ENCODE measurements at places on chromosomes 7 and 10.

GRCh38 chr10:49610114-49610457 lies at the start of gene SLC18A3:
TSS of gene SLC18A3 (plus strand) at chr10:49610310. CDS start at chr10:49610741, 431 bp downstream.
- DNase-seq = no peak

GRCh38 chr10:26464632-26465280 lies 26.6 kb downstream of the APBB1IP start:
- no peak for DNase-seq

DNA sequence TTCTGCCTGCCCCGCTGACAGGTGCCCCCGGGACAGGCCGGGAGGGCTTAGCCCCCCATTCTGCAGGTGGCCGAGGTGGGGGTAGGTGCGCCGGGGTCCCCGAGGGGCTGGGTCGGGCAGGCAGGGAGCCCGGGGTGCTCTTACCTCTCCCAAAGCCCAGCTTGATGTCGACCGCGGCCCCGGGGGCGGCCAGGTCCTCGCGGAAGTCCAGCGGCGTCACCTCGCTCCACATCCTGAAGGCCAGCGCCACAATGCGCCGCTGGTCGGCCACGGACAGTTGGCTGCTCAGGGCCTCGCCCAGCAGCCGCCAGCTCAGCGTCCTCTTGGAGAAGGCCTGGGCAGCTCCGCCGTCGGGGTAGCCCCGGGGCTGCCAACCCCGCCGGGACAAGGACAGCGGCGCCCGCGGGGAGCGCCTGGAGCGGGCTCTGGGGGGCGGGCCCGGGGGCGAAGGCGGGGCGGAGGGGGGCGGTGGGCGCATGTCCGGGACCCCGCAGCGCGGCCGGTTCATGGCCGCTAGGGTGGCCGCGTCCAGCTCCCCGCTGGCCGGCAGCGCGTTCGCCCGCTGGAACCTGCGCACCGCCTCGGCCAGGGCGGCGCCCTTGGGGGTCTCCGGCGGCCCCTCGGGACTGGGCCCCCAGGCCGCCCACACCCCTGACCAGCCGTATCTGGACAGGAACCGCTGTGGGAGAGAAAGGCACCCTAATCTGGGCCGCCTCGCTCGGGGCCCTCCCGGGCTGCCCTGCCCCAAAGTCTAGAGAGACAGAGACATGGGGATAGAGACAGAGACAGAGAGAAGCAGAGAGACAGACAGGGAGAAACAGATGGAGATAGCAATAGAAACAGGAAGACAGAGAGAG lies 1.7 kb downstream of the MMP21 start:
- DNase-seq = peak; percentile 69

DNA sequence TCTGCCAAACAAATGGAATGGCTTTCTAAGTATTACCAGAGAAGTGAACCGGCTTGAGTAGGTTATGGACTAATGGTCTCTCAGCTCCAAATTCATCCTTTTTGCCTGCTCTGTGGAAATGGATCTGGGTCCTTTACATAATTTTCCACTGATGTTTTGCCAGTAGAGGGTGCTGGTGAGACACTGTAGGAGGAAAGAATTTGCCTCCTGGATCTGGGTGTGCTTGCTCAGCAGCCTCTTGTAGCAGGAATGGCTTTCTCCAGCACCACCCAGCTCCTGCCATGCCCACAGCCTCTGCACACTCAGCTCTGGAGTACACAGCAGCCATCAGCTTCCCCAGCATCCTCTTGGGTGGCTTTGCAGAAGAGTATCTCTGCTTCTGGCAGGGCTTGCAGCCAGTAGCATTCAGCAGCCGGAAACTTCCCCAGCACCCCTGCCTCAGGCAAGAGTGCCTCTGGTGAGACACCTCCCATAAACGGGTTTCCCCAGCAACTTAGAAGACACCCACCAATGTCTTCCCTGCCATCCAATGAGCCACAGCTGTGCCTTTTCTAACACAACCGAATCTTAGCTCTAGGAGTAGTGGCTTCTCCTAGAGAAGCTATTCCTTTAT lies 235.0 kb upstream of the PLPP4 start:
- DNase-seq = no peak

GRCh38 chr10:127462643-127463295 lies 86.3 kb upstream of the NPS start:
- DNase-seq = no peak

- no peak for DNase-seq
These were observed 66.3 kb upstream of the SLC25A13 start for GRCh38 chr7:96388166-96388565.

GRCh38 chr10:4663162-4663992 lies 162.6 kb upstream of the AKR1E2 start:
- DNase-seq = no peak

DNA sequence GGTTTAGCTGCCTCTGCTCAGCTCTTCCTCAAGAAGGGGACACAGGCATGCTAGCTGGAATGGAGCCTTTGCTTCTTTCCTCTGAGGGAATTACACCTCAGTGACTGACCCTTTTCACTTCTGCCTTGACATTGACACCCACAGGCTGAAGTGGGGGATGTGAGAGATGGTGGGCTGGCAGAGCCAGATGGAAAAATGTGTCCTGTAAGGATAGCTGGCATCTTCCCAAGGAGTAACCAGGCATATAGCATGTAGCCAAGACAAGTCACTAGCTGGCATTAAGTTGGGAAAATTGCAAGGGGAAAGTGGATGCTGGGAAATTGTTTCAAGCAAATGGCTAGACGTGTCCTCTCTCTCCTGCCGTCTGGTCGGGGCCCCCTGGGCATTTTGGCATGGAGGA lies 19.9 kb downstream of the STMP1 start:
- no peak for DNase-seq

DNA sequence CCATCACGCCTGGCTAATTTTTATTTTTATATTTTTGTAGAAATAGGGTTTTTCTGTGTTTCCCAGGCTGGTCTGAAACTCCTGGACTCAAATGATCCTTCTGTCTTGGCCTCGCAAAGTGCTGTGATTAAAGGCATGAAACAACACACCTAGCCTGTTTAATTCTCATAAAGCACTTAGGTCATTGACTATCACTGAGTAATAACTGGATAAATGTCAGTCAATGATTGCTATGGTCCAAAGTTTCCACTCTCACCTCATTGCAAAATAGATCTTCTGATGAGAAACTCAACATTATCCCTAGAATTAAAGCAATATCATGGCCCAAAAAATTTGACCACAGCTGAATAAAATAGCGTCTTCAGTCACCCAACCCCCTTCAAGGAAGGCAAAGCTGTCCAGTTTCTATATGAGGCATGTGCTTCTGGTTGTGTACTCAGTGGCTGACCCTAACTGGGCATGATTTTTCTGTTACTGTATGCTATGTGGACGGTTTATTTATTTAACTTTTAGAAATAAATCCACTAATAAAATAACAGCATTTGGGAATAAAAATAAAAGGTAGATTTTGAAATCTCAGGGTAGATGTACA lies 86.5 kb upstream of the LRRN3 start:
- no peak for DNase-seq

GRCh38 chr7:66627881-66628360 lies 760 bp upstream of the KCTD7 start:
- DNase-seq = no peak

- no peak for DNase-seq
These were observed 192.9 kb upstream of the VSTM2A start for GRCh38 chr7:54349229-54349628.

DNA sequence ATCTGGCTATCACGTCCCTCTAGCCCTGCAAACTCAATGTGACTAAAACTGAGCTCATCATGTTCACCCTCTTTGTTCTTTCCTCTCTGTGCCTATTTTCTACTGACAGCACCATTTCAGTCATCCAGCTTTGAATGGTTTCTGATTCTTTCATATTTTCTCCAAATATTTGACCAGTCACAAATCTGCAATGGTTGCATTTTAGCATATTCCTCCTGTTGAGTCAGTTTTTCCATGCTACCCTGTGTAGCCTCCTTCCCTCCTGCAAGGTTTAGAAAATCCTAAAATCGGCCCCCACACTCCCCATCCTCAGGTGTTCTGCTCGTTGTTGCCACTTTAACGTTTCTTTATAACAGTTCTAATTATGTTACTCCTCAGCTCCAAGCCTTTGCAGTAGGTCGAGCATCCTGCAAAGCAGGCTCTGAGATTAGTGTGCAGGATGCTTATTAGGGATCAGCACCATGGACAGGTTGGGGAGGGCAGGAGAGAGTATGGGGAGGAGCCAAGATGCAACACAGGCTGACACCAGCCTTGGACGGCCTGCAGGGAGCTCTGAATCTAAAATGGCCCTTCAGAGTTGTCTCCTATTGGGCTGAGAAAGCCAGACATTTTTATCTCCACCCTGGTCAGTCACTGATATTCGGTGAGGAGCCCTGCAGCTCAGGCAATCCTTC lies 531.0 kb upstream of the COBL start:
- no peak for DNase-seq

- DNase-seq = no peak
These were observed 48.5 kb downstream of the NXPH1 start for GRCh38 chr7:8481752-8482446.

DNA sequence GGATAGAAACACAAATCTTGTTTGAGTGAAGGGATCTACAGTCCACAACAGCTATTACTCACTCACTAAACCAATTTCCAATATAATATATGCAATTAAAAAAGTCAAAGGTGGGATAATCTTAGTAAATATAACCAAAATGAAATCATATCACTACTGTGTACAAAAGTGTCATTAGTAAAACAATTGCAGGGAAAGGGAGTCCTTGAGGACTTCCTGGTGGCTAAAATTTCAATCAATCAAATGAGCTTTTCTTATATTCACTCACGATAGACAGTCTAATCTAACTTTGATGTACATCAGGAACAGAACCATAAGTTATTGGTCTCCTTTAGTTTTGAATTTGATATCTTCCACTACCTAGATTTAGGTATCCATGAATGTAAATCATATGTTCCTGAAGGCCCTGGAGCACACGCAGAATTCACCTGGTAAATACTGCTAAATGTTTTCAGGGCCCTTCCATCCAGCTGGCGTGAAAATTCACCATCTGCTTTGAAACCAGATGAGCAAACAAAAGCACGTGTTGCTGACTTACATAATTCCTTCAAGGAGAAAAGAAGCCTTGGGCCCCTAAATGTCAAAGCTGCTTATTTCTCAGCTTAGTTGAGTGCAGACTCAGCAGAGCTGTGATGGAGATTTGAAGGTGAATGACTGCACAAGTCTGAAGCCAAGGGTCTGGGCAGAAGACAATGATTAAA lies 159.3 kb upstream of the TMEM196 start:
- DNase-seq = no peak

DNA sequence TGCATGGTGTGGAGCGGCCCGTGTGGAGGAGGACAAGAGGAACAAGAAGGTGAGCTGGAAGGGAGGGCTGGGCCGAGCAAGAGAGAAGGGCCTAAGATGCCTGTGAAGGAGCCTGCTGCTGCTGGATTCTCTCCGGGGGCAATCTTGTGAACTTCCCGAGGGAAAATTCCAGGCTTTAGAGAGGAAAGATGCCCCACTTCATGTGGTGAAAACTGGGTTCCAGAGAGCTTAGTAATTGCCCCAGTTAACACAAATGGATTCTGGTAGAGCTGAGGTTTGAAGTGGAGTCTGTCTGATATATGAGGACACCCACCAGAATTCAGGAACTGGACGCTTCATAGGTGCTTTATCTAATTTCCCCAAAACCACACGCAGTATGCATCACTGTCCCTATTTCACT lies 114.1 kb upstream of the ZMIZ1 start:
- no peak for DNase-seq

- no peak for DNase-seq
These were observed 143.2 kb downstream of the SRPK2 start for GRCh38 chr7:105245398-105246114.

DNA sequence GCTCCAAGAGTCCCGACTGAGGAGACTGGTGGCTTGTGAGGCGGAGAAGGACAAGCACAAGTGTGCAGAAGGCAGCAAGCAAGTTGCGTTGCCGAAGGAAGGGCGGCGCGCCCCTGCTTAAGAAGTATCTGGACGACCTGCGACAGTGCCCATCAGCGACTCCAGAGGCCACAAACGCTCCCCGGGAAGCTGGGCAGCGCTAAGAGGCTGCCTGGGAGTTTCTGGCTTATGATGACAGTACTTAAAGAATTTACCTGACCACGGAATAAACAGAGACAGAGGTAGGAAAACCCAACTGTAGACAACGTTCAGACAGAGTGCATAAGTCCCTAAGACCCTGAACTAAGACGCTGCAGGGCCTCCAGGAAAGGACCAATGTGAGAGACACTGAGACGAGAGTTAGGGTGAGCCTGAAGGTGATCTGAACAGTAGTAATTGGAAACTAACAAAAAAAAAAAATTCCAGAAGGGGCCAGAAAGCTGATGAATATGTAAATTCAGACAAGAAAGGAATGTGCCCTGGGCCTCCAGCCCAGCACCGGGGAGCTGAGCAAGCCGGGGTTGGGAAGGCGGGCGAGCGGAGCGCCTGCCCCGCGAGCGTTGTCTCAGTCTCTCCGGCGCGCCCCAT lies 1.0 kb downstream of the OSBPL3 start:
- no peak for DNase-seq

DNA sequence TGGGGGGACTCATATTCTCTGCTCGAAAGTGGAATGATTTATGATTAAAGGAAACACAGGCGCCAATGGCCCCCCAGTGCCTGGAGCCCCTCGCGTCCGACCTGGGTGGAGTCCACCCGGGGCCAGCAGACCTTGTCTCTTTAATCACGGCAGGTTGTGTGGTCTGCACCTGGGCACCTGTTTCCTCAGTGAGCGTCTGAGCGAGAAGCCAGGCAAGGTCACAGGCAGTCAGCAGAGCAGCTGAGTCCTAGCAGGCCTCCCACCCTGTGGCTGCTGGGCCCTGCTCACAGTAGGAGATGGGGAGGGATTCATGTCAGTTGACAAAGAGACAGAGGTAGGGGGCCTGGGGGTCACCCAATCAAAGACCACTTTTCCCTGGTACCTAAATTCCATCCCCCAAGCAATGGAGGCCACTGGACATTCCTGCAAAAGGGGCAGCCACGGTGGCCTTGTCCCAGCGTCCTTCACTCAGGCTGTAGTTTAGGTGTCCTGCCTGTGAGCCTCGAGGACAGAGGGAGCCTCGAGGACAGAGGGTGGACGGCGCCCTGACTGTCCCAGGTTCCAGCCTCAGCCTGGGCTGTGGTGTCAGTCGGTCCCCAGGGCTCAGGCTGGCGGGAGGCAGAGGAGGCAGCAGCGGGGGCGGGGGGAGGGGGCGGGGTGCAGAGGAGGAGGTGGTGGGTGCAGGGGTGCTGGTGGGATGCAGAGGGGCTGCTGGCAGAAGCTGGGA lies 49.5 kb upstream of the CFAP46 start:
- no peak for DNase-seq

DNA sequence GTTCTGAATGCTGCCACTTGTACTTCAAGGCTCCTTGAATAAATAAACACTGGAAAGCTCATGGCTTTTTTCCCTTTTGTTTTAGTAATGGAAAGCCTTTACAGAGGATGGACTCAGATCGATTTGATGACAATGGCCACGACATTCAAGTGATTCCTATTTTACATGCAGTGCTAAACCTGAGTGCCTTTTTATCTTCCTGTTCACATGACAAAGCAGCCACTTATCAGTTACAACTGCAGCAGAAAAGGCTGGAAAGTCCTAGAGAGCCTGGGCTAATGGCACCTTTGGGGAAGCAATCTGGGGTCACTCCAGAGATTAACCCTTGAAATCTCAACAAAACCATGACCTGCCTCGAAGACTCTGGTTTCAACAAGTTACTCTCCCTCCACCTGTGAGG lies 249.0 kb upstream of the AUTS2 start:
- no peak for DNase-seq
